ENCODE measurements at places on chromosomes 5 and 9.

DNA sequence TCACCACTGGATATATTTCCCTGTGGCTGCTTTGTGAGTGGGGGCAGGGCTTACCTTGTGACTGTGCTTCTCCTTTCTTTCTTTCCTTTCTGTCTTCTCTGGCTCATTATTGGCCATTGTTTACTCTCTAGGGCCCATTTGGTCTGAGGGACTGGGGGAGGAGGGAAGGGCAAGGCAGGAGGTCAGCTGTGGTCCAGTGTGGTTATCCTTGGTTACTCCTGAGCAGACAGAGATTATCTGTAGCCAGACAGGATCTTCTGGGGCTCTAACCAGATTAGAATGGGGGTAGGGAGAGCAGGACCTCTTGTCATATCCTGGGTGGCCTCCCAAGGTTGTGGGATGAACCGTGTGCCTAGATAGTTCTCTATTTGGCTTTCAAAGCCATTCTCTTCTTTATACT lies 71.2 kb downstream of the ANKRD55 start:
- no peak for DNase-seq

DNA sequence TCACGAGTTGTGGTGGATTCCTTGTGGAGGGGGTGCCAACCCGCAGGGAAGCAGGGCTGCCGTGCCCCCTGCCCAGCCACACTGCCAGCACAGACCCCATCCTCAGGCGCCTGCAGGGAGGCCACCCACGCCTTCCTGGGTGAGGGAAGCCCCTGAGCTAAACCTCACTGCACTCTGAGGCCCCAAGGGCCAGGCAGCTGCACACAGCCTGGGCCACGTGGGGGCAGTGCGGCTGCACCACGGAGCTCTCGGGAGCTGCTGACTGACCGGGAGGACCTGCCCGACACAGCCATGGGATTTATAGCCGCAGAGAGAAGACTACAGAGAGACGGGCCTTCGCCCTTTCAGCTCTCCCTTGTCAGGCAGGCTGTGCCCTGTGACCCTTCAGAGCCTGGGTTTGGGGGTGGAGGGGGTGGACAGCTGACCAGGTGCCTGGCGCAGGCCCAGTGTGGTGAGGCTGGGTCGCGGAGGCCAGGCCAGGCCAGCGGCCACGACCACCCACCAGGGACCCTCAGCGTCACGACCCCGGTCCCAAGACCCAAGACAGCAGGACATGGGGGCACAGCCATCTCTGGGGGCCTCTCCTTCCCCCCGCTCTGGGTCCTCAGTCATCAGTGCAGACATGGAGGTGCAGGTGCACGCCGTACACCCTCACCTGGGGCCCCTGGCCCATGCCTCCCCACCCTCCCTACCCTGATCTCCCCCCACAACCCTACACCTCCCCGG lies 4.3 kb upstream of the AHRR start:
- DNase-seq = peak; percentile 41

GRCh38 chr5:177098470-177099141 lies 11.9 kb downstream of the FGFR4 start:
- DNase-seq = no peak

DNA sequence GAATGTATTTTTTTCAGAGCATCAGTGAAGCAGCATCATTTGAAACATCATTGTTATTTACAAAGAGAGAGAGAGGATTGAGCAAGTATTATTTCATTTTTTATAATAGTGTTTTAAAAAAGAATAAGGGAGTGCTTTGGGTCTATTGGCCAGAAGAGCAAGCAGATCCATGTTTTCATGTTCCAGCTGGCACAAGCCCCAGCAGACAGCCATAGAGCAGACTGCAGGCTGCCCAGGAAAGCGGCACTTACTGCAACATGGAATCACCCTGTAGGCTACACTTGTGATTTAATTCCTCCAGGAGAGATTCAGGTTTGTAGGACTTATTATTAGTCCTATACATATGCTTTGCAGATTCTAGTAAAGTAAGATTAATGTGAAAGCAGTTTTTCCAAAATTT lies 407.0 kb upstream of the GRAMD2B start:
- DNase-seq = no peak

DNA sequence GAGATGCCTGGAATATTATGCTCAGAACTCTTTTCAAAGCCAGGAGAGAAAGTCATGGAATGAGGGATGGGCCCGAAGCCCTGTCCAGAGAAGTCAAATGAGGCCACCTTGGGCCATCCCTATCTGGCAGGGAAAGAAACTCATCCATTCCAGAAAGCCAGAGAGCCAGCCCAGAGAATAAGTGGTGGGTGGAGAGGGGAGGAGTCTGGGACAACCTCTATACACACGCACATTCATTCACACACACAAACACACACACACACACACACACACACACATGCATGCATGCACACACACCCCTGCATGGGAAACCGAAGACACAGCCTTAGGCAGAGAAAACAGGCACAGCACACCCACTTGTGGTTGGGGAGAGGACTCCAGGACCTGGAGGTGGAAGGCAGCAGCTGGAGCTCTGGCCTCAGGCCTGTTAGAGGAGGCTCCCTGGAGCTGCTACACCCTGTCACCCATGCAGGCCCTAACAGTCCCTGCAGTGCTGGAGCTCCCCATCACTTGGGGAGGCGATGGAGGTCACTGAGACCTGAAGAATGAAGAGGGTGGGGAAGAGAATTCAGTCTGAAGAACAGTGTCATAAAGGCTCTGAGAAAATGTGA lies 38.0 kb downstream of the TGFBI start:
- no peak for DNase-seq

GRCh38 chr5:102719886-102720285 lies 35.2 kb upstream of the PAM start:
- DNase-seq = no peak

DNA sequence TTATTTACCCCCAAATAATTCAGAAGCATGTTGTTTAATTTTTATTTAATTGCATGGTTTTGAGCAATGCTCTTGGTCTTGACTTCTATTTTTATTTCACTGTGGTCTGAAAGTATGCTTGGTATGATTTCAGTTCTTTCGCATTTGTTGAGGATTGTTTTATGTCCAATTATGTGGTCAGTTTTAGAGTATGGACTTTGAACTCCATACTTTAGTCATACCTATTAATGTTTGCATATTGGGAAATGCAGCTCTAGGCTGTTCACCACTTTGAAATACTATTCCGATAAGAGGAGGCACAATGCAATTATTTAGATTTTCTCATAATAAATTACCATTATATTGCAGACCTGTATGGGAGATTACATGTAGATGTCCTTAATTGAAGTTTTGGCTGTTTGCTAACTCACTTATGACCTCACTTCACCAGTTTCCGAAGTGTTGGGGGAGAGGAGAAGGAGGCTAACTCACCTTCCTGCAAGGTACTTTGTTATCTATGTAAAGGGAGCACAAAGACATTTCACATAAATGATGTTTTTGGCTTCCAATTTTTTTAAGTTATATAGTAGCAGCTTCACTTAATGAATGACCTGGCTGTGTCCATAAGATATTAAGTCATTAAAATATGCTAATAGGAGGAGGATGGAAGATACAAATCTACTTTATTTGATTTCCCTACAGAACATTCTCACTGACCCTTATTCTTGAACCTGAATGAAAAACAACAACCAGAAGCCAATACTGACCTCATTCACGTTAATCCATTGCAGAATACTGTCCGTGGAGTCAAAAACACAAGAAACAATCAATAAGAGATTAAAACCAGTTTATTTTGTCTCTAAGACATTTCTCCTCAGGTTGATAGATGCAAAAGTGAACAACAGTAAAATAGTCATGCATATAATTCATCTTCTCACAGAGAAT lies 970.3 kb upstream of the ARRDC3 start:
- DNase-seq = no peak

DNA sequence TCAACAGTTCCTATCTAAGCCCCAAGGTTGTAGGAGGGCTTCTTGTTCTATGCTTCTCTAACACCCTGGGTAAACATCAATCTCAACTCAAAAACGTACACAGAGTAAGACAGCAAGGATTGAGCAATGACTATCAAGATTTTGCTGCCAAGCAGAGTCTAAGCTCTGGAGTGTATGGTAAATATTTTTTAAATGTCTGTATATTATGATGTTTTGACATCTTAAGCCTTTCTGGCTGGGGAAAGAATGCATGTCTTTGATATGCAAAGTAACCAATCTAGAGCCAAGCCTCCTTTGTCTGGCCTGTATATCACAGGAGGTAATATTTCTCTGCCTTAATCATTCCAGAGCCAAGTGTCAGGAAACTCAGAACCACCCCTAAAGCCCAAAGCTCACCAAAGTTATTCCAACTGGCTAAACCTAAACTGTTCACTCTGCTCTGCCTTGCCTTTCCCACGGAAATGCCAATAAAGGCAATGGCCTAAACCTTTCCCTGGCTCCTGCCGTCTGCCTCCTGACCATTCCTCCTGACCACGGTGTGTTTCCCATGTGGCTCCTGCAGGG lies 45.2 kb downstream of the YIPF5 start:
- no peak for DNase-seq

DNA sequence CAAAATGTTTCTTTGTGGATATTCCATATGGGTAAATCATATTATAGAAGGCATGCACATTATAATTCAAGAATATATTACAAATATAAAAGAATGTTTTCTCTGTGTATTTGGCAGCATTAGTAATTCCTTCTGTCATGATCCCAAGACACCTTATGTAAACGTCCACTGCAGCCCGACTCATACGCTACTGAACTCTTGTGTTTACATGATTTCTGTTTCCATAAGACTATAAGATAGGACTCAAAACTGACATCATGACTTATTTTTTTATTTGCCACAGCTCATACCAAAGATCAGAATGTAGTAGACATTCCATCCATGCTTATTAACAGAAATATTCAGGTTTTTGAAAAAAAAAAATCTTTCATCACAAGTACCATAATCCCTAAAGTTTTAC lies 234.1 kb downstream of the AP3B1 start:
- no peak for DNase-seq

GRCh38 chr5:38494763-38495162 lies 61.7 kb downstream of the LIFR start:
- no peak for DNase-seq

DNA sequence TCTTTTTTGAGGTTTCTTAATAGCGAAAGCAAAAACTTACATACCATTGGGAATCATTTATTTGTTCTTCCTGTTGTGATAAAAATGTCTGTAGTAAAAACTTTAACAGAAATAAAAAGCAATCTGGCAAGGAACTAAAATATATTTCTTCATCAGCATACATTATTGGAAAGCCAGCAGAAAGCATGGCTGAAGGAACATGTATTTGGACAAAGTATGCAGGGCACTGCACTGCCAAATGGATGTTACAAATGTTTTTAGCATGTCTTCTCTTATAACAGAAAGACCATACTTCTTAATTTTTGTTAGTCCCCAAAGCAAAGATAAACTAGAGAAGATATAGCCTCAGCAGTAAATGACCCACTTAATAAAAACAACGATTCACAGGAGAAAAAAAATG lies 80.5 kb downstream of the SMIM15 start:
- DNase-seq = no peak

- no peak for DNase-seq
Observed at GRCh38 chr5:96829297-96829696, 21.6 kb upstream of the ERAP1 start.

DNA sequence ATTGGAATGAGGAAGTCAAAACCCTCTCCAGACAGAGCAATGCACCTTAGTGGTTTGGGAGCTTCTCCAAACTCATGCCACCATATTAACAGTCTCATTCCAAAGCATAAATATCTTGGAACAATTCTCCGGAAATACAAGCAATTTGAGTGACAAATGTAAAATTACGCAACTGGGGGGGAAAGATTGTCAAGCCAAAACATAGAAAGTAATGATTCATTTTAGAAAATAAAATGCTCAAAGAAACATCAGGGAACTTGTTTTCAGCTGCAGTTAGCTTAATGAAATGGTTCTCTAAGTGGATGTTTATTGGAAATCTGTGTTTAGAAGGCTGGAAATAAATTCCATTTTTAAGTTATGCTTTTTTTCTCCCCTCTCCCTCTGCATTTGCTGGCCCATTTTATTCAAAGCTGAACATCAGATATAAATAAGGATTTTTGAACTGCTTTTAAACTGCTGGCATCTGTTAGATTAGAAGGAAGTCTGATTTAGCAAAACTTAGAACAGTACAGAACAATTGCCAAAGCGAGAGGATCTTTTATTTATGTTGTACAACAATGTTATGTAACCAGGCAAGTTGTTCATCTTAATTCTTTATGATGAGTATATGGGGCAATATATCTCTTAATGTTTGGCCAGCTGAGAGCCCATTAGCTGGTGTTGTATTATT lies 551.9 kb downstream of the PRELID2 start:
- no peak for DNase-seq

GRCh38 chr5:166910995-166911394 lies 1380.5 kb upstream of the WWC1 start:
- DNase-seq = no peak

- DNase-seq = no peak
Observed at GRCh38 chr5:19902316-19902934, 85.6 kb downstream of the CDH18 start.

DNA sequence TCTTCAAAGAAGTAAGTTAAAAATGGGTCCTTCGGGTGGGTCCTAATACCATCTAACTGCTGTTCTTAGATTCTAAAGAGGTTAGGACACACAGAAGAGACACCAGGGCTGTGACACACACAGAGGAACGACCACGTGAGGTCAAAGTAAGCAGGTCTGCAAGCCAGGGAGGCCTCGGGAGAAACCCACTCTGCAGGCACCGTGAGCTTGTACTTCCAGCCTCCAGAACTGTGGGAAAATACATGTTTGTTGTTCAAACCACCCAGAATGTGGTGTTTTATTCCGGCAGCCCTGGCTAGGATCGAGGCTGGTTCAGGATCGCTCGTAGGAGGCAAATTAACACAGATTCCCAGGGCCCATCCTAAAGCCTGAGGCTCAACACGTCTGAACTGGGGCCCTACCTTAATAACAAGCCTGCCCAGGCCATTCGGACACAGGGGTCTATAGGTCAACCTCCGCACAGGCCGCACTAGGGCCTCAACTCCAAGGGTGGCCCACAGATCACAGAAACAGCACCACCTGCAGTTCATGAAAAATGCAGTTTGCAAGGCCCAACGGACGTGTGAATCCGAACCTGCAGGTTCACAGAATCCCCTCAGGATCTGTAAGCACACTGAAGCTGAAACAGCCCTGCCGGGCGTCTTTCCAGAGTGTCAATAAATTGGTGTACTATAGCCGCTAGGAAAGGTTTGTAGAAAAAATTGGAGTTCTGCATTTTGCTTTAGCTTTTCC lies 7.1 kb downstream of the MED10 start:
- no peak for DNase-seq
